Eye (tissue), 1 donor: ENCODE measurements at places on chromosomes 12 and 14.

DNA sequence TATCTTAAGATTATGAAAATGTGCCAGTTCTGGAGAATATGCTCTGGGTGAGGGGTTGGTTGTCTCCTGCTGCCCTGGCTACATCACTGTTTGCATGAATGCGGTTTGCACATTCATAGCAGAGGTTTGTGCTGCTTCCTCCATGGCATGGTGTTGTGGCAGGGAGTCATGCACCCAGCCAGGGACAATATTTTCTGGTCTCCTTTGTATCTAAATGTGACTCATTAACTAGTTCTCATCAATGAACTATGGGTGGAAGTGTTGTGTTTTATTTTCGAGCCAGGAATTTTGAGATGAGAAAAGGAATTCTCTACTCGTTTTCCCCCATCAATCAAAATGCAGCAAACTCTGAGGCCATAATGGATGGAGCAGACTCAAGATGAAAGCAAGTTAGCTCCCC lies 527.3 kb downstream of the SNAPC1 start:
- DNase-seq = no peak

DNA sequence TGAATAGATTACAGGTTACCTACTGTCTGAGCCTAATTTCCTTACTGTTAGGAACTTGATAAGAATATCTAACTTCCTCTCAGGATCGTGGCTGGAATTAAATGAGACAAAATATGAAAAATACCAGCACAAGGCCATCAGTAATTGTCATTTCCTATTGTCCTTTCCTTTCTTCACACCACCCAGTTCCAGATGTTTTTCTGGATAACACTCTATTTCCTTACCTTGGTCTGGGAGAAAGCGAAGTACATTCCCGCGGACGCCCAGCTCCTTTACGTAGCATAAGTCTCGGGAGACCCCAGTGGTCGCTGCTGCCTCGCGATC lies 376 bp downstream of the GDF3 start:
- DNase-seq = no peak

GRCh38 chr14:37122919-37123639 lies 49.3 kb downstream of the SLC25A21 start:
- DNase-seq = no peak

DNA sequence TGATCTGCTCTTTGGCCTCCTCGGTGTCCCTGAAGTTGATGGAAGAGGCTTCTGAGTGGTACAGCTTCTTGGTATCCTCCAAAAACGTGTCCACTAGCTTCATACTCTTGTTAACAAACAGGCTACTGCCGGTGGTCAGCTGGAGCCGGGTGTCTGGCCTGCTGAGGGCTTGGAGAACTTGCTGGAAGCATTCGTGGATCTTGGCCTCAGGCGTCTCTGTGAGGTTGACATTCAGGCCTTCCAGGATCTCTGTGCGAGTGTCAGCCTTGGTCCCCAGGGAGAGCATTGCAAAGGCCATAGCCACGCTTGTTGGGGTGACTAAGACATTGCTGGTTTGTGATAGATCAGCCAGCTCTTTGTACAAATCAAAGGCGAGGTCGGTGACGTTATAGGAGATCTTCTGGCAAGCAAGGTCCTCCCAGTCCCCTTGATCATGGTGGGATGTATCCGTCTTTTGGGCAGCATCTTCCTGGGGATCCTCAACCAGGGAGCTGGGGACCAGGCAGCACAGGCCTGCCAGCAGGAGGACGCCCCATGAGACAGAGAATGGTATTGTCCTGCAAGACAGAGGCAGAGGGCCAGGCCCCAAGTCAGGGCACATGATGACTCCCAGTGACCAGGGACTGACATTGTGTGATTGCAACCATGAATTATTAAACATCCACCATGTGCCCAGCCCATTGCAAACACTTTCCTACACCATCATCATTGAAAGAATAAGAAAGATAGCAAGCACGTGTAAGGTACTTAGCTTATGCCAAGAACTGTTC lies 22.1 kb downstream of the SERPINA1 start:
- no peak for DNase-seq

DNA sequence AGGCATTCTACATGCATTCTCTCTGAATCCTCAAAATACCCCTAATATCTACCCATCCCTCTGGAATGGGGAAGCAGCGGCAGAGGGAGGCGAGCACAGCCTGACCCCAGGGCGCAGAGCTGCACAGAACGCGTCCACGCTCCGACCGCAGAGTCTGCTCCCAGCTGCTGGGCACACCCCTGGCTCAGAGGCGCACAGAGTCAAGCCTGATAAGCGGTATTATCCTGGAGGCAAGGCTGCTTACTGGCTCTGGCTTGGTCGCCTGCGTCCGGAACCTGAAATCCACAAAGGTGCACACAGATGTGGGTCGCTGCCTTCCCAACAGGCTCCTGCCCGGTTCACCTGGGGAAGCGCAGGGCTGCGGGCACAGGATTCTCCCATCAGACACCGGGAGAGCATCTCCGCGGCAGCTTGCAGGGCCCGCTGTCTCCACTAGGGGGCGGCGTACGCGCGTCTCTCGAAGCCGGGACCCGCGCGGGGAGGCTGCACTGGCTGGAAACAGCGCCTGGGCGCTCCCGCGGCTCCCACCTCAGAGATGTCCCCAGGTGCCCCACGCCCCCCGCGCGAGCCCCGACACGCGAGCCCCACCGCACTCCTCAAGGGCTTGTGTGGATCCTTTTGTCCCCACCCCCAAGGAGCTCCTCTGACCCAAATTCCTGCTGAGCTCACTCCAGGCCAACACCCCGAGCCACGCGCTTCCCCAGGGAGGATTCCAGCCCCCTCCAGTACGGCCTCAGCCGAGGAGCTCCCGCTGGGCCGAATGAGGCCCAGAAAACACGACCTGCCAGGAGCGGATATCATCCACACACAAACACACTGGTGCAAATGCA lies 120.1 kb upstream of the FZD10 start:
- peak; percentile 93 for DNase-seq

GRCh38 chr14:102985665-102986064 lies 63.2 kb downstream of the AMN start:
- DNase-seq = no peak

DNA sequence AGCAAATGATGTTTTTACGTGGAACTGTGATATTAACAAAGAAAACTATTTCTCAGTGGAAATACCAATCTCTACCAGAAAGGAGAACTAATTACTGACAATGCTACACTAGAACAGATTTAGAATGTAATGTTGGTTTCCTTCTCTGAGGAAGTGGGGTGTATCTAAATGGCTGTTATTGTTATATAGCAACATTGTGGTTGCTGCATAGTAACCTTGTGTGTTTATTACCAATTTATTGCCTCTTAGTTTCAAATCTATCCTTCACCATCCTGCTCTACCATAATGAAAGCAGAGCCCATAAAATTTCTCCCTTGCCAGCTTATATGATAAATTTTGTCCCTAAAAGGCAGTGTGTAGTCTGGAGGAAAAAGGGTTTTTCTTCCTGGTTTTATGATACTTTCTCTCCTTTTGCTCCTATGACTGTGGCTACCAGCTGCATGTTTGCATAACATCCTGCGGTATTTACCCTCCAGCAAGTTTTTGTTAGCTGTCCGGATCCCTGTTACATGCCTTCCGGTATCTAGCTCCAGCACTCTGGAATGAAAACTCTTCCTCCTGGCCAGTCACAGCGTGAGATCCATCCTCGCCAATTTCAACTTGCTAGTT lies 5.7 kb upstream of the KLRK1 start:
- peak; percentile 17 for DNase-seq

DNA sequence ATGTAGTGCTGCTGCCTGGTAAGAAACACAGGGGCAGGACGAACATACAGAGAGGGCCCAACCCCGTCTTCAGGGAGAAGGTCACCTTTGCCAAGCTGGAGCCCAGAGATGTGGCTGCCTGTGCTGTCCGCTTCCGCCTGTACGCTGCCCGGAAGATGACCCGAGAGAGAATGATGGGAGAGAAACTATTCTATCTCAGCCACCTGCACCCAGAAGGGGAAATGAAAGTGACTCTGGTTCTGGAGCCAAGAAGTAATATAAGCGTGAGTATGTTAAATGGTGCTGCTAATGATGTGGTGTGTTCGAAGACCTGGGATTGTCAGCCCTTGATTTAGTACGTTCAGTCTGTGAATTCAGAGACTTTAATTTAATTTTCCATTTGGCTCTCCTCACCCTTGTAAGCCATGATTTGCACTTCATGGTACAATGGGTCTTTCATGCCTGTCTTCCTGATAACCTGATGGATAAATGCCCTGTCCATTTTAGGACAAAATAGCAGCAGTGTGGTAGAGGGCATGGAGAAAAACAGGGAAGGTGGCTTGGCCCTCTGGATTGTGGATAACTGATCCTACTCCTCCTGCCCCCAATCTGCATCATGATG lies 318.9 kb downstream of the SNAPC1 start:
- no peak for DNase-seq
